Esophagus muscularis mucosa (tissue), 4 donors: ENCODE measurements at places on chromosomes 2 and 18. TPM values are rescaled to one million over a fixed set of nuclear protein-coding genes. Genes with fewer than 3 reads are reported as not detected.

DNA sequence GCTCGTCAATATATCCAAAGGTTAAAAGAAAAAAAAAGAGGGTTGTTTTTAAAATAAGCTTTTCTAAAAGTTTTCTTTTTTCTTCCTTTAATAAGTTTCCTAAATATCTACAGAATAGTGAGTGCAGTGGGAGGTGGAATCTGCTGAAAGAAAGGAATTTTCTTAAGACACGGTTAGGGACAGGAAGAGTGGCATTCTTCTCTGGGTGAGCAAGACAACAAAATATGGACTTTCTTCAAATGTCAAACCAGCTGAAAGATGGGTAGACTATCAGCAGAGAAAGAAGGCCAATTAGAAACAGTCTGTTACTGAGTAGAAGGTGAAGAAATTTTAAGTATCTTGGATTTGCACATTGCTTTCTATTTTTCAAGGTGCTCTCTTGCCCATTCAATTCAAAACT lies 222.7 kb upstream of the PIK3C3 start:
- DNase-seq: no peak

- DNase-seq: no peak
Measured at GRCh38 chr2:16218625-16219024, 278.3 kb downstream of the MYCN start.

DNA sequence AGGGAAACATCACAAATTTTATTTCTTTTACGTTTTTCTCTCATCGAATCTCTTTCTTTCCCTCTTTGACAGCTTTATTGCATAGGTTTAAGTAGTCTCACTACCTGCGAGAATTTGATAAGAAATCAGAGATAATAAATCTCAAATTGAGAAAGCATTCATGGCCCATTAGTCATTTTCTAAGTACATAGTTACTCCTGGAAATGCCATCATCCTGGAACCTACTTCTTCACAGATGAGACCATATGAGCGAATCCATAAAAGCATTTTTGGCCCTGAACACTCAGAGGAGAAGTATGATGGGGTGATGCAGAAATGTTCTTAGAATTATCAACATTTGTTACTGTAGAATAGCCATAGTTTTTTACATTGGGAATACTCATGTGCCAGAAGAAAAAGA lies 138.0 kb upstream of the ARHGAP28 start:
- no peak for DNase-seq

- no peak for DNase-seq
Measured at GRCh38 chr2:199987586-199987985, 32.2 kb downstream of the MAIP1 start.

GRCh38 chr2:127662937-127663565 lies 12.3 kb downstream of the LIMS2 start:
- no peak for DNase-seq

- no peak for DNase-seq
Measured at GRCh38 chr2:144466637-144467036, 53.3 kb downstream of the ZEB2 start.

XIRP2 gene
- total RNA-seq: not detected

AQP4 gene
- 0.84 TPM for total RNA-seq

ANKRD30B gene
- not detected for total RNA-seq
